ENCODE measurements at places on chromosomes 3 and 15.

DNA sequence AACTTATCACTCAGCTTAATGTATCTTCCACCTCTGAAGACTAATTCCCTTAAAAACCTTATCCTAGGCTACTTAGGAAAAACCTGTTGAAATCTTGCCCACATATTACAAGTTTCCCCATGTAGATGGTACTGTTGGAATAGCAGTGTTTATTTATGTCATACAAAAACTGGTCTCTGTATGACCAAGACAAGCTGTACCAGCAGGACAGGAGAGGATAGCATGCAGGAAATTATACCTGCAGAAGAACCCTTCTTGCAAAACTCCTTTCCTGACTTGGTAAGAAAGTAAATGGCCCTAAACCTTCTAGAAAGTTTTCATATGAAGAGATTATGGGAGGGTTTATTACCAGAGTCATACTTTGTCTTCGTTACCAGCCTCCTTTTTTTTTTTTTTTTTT lies 25.3 kb upstream of the RNF111 start:
- DNase-seq, result no peak

DNA sequence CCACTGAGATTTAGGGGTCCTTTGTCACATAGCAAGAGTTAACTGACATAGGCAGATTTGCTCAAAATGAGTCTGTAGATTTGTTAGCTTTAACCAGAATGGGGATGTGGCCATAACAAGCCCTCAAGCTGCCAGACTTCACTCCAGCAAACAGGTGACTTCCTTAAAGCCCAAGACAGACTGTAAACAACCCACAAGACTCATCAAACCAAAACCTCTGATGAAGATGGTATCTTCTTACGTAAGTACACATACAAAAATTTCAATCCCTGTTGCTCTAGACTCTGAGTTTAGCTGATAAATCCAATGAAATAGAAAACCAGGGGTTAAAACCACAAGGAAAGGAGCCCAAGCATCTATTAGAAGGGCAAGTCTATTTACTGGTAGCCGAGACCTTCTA lies 18.2 kb upstream of the ZBTB20 start:
- no peak for DNase-seq

DNA sequence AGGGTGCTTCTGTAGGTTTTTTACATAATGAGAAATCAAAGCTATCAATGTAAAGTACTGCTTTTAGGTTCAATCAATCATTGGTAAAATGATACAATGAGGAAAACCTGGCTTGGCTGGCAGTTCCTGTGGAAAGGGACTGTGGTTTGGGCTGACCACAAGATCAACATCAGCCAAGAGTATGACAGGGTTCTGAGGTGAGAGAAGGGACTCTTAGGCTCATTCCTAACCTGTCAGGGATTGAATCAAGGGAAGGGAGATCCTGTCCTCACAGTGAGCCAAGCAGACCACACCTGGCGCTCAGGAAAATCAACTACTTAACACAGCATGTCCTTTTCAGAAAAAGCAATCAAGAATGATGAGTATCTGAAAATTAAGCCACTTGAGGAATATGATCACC lies 111.1 kb downstream of the MAGI1 start:
- no peak for DNase-seq

- DNase-seq, result no peak
Observed at GRCh38 chr3:52339612-52340011, 23.5 kb downstream of the DNAH1 start.

DNA sequence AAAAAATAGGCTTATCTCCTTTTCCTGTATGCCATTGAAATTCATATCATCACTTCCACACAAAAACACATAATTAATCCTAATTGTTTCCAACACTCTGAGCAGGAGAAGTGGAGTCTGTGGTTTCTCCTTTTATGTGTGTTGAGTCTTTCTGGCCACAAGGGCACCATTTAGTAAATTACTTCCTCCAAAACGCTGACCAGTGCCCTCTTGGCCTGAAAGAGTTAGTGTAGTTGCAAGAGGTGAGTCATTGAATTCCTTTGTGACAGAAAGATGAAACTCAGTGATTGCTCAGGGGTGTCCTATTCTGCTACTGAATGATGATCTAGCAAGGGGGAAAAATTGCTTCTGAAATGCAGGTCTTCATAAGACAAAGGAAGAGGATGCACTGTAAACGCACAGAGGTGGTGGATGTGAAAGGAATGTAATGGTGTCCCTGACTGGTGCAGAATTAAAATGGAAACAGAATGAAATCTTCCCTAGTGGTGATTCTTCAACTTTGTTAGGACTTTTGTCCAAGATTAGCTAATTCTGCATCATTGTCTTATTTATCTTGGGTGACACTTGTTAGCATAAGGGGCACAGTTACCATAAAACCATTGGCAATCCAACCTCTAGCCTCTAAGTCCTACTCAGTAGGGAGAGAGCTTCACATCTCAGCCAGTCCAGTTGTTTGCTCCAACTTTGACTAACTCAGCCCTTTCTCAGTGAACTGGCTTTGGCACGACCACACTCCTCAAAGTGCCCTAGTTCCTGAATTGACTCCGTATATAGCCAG lies 208.4 kb upstream of the NANOGP8 start:
- DNase-seq, result no peak
